Femur (tissue), 1 donor: ENCODE measurements at places on chromosomes 12 and 14.

GRCh38 chr12:53623548-53624385, 2.4 kb downstream of the ATF7 start:
- DNase-seq, result peak; percentile 61

DNA sequence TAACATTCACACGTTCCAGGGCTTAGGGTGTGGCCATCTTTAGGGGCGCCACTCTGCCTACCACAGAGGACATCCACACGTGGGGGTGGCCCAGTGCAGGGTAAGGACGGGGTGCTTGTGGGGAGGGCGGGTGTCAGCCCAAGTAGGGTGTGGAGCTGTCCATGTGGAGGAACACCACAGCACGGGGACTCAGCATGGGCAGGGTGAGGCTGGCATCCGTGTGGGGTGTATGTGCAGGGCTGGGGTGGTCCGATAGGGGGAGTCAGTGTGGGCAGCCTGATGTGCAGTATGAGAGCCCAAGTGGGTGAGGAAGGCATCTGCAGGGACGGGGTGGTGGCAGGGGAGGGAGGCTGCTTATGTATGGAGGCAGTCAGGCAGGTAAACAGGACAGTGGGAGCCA, 17.7 kb downstream of the PSMC1 start:
- no peak for DNase-seq

DNA sequence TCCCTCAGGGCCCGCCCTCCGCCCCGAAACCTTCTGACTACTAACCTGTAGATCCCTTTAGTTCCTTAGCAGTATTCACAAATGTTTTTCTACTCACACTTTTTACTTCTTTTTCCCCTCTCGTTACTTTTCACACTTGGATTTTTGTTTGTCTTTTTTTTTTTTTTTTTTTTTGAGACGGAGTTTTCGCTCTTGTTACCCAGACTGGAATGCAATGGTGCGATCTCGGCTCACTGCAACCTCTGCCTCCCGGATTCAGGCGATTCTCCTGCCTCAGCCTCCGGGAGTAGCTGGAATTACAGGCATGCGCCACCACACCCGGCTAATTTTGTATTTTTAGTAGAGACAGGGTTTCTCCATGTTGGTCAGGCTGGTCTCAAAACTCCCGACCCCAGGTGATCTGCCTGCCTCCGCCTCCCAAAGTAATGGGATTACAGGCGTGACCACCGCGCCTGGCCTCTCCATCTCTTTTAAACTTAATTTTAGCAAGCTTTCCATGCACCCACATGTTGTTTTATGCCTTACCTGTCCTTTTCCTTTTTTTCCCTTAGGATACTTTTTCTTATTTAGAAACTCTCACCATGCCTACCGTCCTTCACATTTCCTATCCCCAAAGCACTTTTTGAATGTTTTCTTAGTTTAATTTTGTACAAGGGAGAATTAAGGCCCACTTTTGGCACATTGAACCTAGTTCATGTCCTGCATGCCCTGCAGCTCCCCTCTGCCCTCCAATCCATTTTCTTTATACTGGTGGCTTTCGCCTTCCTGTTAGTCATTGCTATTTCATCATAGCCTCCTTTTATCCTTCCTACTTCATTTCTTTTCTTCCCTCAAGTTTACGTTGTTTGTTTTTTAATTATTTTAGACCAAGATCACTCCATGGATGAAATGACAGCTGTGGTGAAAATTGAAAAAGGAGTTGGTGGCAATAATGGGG, 1.1 kb downstream of the SP1 start:
- no peak for DNase-seq

GRCh38 chr14:55518391-55518790, 61.6 kb upstream of the KTN1 start:
- no peak for DNase-seq

DNA sequence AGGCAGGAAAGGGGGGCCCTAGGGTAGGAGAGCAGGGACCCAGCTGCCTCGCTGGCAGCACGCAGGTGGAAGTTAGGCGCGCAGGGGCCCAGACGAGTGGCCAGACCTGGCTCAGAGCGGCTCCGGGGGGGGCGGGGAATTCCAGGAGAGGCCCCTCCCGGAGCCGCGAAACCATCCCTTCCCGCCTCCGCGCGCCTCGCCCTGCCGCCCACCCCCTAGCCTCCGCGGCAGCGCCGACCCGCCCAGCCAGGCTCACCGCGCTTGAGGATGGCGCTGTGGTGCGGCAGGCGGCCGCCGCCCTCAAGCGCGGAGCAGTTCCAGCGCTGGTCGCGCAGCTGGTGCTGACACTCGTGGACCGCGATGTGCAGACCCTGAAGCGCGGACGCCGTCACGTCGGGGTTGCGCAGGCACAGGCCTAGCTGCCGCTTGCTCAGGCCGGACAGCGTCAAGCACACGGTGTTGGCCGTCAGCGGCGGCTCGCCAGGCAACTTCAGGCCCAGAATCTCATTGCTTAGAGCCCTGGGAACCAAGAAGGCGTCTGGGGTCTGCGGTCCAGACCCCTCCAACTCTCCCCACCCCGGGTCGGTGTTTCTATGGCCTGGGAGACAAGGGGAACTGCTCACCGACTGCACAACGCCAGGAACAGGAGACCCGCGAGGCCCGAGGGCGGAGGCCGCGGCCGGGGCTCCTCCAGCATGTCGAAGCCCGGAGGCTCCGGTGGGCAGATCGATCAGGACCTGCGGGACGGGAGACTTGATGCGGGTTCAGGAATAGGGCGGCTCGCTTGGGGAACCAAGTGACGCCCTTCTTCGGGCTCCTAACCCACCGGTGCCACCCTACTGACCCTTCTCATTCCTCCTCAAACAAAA, 1.5 kb downstream of the WNT10B start:
- DNase-seq, result no peak
